Stimulated activated CD4-positive, alpha-beta T cell treated with anti-CD3 and anti-CD28 coated beads, Interleukin-1b, Interleukin-23, amount 100 ng/mL, for 48 hours (primary cell): ENCODE measurements at places on chromosomes 13 and 19.

DNA sequence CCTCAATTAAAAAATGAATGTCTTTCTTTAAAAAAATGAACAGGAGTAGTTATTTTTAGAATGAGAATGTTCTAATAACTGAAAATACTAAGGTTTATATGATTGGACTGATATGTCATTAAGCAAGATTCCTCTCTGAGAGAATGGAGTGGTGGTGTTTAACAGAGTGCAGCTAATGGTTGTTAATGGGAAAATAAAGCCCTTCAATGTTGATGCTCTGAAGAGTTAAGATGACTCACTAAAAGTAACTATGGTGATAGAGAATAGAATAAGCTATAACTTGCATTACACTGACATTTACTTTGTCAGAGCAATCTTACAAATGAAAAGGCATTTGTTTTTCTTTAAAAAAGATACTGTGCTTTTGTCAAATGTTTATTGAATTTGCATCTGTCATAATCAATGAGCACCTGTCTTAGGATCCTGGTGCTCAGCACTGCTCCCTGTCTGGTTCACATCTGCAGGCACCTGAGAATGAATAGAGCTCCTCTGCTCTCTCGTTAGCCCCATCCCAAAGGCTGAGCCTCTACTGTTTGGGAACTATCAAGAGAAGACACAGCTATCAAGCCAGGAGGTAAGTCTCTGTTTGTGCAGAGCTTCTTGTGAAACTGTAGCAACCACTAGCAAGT, 15.1 kb downstream of the PABPC3 start:
- DNase-seq: no peak

GRCh38 chr19:35845215-35846037, 6.9 kb downstream of the NPHS1 start:
- no peak for DNase-seq

DNA sequence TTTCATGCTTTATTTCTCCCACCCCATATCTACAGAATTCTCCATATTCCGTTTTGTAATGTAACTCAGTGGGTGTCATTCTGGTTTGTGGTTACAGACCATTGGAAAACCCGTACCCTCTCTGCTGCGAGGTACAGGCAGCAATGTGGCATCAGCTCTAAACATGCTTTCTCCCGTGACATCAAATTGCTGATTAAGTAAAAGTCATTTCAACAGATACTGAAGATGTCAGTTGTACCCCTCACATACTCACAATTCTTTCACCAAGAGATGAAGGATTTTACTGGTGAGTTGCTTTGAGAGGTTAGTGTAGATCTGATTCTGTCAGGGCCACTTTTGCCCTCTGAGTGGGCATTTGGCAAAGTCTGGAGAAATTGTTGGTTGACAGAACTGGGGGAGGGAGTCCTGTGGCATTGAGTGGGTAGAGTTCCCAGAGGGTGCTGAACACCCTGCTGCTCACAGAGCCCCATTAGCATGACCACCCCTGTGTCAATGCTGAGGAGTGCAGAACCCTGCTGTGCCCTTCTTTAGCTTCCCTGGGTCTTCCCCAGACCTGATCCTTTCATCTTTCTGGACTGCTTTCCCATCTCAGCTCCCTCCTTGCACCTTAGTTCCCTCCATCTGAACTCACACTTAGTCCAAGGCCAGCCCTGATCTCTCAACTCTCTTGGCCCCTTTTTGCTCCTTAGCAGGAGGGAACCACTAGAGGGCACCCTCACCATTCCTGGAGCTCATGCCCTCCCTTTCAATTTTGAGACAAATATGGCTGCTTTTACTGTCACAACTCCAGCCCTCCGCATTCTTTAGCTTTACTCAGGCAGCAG, 39.9 kb upstream of the CEACAM8 start:
- DNase-seq: peak; percentile 49

GRCh38 chr19:53621885-53622740, 9.7 kb upstream of the DPRX start:
- no peak for DNase-seq
